ENCODE measurements at places on chromosomes 1 and 21.
A peak's percentile ranks its signal among the peaks of the same experiment; 100 is the strongest.

- no peak for DNase-seq
Measured at GRCh38 chr1:207021876-207022596, 10.5 kb downstream of the C1orf116 start.

DNA sequence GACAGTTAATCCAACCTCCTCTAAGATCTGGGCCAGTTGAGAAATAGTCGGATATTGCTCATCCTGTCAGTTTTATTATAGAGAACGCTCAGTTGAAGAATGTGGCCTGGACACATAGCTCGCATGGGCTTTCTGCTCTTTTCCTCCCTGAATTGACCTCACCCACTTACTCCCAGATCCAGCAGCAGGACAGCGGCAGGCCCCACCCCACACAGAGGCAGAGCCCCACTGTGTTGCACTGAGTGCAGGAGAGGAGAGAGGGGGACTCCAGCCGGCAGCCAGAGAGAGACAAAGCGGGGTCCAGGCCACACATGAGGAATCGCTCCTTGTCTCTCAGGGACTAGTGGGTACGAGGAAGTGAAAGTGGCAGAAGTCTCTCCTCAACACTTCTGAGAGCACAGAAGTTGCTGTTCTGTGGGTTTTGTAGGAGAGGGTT lies 78.6 kb downstream of the LAMC1 start:
- no peak for DNase-seq

GRCh38 chr1:219897914-219898313 lies 30.4 kb downstream of the SLC30A10 start:
- DNase-seq, result no peak

GRCh38 chr1:231376875-231377549 lies 38.9 kb downstream of the SPRTN start:
- no peak for DNase-seq

DNA sequence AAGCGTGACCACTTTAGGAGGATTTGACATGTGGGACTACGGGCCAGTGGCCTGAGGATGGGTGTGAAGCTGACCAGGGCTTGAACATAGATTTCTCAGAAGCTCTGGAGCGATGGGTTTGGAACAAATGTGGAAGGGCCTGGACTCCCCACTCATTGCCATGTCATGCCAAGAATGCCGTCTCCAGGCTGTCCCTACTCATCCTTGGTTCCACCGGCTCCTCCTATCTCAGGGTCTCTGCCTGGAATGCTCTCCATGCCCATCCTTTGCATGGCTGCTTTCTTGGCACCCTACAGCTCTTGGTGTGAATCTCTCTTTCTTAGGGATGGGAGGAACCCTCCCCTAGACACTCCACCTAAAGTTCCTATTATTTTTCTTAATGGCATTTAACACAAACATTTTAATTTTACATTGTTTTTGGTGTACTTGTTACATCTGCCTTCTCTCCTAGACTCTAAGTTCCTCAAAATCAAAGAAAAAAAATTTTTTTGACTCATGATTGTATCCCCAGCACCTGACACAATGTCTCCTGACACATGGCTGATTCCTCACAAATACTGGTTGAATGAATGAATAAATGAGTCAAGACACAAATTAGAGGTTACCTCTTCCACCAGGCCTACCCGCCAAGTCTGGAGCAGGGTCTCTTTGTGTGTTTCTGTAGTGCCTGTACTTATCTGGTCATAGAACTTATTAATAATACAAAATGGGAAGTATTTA lies 114.5 kb downstream of the OMA1 start:
- DNase-seq, result no peak

DNA sequence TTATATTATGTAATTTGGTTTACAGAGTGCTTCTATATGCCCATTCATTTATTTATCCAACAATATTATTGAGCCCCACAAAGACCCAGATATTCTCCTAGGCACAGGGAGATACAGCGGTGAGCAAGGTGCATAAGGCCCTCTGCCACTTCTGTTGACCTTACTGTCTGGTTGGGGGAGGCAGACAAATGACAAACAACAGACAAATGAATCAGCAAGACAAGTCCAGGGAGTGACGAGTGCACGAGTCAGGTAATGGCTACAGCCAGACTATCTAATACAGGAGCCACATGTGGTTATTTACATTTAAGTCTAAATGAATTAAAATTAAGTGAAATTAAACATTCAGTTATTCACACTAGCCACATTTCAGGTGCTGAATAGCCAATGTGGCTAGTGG lies 22.0 kb upstream of the BCAR3 start:
- DNase-seq, result no peak

DNA sequence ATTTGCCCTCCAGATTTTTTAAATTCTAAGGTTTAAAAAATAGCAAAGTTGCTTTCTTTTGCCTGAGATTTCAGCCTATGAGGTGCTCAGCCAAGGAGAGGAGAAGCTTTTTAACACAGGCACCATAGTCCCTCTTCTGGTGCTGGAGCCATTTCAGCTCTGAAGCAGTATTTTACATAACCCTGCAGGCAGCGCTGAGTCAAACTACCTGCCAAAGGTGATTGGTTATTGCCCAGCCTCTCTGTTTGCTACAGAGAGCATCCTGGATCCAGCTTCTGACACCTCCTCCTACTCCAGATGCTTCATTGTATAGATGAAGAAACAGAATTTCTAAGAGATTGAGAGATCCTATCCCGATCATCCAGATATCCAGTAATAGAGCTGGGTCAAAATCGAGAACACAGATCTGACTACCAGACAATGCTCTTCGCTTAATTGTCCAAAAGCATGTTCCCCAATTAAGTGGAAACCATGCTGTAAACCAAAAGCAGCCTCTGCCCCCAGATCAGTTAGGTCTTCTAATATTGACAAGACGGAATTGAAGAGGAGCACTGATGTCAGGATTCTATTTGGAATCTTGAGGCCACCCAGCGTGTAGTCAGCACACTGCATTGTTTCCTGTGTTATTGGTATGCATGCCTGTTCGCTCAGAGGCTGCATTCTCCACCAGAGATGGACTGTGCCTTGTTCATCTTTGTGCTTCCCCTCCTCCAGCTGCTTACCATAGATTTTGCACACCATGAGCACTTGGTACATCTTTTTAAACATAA lies 22.1 kb downstream of the RGS8 start:
- DNase-seq, result no peak

DNA sequence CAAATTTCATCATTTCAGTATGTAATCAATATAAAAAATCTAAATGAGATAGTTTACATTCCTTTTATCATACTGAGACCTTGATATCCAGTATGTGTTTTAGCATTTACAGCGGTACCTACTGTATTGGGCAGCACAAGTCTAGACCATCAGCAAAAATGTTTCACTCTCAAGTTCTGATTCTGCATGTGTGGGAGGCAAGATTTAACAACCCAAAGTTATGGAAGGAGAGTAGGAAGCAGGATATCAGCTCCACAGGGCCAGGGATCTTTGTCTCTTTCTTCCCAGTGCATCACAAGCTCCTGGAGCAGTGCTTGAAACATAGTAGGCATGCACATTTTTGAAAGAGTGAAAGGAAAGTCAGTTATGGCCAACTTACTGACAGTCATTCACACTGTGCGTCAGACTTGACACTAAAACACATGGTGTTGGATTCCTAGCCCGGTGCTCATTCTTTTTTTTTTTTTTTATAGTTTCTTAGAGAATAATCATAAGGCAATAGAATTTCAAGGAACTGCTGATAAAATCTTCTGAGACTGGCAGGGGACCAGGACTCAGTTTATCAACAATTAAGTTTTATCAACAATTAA lies 6.1 kb downstream of the TENT5C start:
- DNase-seq, result no peak

- DNase-seq, result no peak
Measured at GRCh38 chr1:204685236-204686006, at the start of gene LRRN2. Gene LRRN2, minus strand, starts transcription at chr1:204685738. Its CDS starts 65,746 bp downstream, at chr1:204619992.

DNA sequence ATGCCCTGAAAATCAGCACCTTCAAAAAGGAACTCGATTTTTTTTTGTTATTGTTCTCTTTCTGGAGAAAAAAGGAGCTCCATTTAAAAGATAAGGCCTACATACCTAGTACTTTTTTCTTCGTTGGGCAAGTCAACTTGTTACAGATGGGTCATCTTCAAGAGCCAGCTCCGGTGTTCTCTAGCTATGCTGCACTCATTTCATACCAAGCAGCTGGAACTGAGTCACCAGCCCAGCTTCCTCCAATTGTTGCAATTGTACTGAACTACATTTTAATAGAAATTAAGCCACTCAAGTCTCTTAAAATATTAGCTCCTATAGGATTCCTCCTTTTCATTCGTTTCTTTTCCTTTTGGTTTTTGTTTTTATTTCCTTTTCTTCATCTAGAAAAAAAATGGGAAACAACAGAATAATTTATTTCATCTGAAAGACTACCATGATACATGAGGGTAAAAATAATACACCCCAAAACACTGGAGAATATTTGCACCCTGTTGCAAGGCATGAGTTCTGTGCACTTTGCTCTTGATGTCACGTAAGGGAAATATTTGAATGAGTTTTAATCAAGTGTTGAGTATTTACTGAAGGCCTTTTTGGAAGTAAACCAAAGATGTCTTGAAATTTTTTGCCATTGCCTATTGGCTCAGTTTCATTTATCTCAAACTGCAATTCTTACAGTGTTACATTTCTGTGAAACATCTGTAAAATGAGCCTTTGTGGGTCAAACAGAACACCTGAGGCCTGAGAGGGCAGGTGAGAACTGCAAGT lies 60.5 kb downstream of the CLIC4 start:
- DNase-seq, result no peak

GRCh38 chr21:25243808-25244207 lies 363.5 kb downstream of the MRPL39 start:
- no peak for DNase-seq

DNA sequence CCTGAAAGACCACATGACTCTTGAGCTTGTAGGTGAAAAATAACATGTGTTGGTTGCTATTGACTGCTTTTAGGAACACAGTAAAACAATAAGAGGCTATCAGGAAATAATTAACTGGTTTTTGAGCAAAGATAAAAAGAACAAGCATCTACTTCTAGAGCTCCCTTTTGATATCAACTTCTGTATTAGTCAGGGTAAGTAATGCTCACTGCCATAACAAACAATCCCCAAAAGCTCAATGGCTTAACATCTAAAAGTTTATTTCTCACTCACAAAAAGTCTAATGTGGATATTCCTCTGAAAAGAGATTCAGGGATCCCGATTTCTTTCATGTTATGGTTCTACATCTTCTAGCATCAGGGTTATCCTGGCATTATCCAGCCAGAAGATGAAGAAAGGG lies 25.3 kb upstream of the PROX1 start:
- no peak for DNase-seq

GRCh38 chr1:151197863-151198253 lies 494 bp upstream of the PIP5K1A start:
- DNase-seq, result no peak

- no peak for DNase-seq
Measured at GRCh38 chr1:36096500-36097432, 8.1 kb downstream of the ADPRS start.

- no peak for DNase-seq
Measured at GRCh38 chr21:35220301-35220700, 171.2 kb upstream of the RUNX1 start.

DNA sequence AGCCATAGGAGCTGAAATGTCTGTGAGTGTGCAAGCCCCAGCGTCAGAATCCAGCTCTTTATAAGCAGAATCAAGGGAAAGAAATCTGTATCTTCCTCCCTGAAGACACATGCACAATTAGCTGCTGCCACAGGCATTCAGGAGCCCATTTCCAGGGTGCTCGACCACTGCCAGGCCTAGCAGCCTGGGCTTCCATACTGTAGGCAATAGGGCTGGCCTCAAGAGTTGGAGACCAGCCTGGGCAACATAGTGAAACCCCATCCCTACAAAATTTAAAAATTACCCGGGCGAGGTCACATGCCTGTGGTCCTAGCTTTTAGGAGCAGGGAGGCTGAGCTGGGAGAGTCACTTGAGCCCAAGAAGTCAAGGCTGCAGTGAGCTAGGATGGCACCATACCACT lies 41.0 kb downstream of the NEK2 start:
- DNase-seq, result no peak

DNA sequence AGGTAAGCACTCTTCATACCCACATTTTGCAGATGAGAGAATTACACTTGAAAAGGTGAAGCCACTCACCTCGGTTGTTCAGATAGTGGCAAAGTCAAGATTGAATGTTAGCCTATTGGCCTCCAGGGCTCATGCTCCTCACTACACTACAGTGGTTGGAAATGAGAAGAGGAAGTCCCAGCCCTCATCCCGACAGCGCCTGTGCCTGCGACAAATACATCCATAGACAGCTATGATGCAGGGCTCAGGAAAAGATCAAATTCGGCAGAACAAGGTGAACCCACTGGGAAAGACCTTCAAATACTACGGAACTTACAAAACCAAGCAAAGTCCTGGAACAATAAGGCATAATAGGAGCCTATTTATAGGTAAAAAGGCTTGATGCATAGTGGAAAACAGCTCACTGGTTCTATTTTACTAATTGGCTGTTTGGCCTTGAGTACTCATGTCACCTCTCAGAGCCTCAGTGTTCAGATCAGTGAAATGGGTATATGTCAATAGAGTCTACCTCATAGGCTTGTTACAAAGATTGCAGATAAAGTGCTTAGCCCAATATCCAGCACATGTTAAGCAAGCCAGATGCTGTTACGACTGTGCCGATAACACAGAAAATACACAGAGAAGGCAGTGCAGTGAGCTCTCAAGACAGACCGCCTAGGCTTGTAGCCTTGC lies 3.5 kb downstream of the SPOCD1 start:
- no peak for DNase-seq

GRCh38 chr1:223710179-223711133 lies 1.9 kb upstream of the CAPN2 start:
- no peak for DNase-seq

GRCh38 chr1:46813858-46814396 lies 15.1 kb downstream of the CYP4B1 start:
- no peak for DNase-seq

- peak; percentile 24 for DNase-seq
Measured at GRCh38 chr1:10074059-10074851, 41.5 kb downstream of the UBE4B start.

GRCh38 chr1:214762902-214763301 lies 159.9 kb downstream of the CENPF start:
- DNase-seq, result no peak

- no peak for DNase-seq
Measured at GRCh38 chr1:165259706-165260428, 96.6 kb downstream of the LMX1A start.

DNA sequence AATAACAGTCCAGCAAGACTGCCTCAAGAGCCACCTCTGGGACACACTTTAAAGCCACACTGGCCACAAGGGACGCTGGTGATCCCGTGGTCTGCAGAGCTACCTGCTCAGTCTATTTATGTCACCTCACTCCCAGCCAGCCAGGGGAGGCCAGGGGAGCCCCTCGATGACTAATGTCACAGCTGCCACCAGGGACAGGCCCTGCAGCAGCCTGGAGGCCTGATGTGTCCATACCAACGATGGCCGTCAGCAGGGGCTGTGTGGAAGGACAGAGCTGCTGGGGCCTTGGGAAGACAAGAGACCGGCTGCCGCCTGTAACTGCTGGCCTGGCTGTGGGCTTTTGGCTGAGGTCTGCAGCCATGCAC lies 71.0 kb downstream of the SIK1 start:
- no peak for DNase-seq

- no peak for DNase-seq
Measured at GRCh38 chr1:22132517-22133235, 10.2 kb downstream of the WNT4 start.

- no peak for DNase-seq
Measured at GRCh38 chr1:11134251-11134897, 34.7 kb upstream of the EXOSC10 start.
